ENCODE measurements at places on chromosomes 12 and 14.
A peak's percentile ranks its signal among the peaks of the same experiment; 100 is the strongest.

- DNase-seq = no peak
Measured at GRCh38 chr14:65359503-65359902, 53.0 kb upstream of the FUT8 start.

GRCh38 chr12:31724557-31724956 is 4.3 kb downstream of the AMN1 start:
- DNase-seq = no peak

GRCh38 chr14:60984196-60984595 is 3.2 kb downstream of the SLC38A6 start:
- no peak for DNase-seq

- no peak for DNase-seq
Measured at GRCh38 chr14:44767646-44768173, 194.0 kb downstream of the KLHL28 start.

DNA sequence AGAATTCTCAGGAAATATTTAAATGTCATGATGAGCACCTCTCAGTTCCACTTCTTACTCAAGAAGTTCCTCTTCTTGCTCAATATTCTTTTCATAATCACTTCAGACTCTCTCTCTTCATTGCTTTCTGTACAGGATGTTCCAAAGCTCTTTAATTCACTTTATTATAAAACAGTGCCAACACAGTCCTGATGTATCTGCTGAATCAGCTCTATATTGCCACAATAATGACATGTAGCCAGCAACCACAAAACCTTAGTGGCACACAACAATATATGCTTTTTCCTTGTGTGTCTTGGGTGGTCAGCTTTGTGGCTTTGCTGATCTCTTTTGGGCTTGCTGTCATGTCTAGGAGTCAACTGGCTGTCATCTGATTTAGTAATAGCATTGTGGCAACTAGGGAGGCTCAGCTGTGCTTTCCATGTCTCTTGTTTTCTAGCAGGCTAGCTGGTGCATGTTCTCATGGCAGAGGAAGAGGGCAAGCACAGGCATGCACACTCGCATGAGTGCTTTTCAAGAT is 52.8 kb upstream of the SLC2A13 start:
- DNase-seq = no peak

- DNase-seq = no peak
Measured at GRCh38 chr14:28652782-28653181, 113.8 kb upstream of the FOXG1 start.

GRCh38 chr12:85835426-85836196 is 598 bp downstream of the RASSF9 start:
- DNase-seq = no peak

- DNase-seq = no peak
Measured at GRCh38 chr14:29717901-29718300, 209.7 kb downstream of the PRKD1 start.

DNA sequence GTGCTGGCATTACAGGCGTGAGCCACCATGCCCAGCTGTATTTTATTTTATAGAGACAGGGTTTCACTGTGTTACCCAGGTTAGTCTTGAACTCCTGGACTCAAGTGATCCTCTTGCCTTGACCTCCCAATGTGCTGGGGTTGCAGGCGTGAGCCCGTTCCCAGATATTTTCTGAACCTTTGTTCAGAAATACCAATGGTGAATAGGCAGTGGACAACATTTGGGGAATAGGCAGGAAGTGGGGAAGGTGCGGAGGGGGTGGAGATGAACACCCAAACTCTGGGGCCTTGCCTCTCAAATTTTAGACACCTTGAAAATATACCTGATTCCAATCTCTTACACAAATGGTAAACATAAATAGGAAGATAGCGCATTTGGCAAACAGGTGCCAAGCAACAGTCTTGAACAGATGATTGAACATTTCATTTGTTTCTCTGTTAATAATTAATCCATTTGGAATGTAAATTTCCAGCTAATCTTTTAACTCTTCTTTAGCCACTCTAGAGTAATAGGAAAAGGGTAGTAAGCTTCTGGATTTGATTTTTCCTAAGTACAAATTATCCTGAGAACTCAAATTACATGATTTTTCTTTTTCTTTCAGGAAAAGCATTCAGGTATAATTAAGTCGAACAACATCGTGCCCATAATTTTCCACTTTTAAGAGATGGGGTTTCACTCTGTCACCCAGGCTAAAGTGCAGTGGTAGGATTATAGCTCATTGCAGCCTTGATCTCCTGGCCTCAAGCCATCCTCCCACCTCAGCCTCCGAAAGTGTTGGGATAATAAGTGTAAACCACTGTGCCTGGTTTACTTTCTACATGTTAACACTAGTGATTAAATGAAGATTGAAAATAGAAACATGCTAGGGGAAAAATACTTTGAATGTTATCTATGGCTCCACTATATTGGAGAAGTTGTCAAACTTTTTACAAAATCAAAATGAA is 22.9 kb upstream of the RNF34 start:
- no peak for DNase-seq

DNA sequence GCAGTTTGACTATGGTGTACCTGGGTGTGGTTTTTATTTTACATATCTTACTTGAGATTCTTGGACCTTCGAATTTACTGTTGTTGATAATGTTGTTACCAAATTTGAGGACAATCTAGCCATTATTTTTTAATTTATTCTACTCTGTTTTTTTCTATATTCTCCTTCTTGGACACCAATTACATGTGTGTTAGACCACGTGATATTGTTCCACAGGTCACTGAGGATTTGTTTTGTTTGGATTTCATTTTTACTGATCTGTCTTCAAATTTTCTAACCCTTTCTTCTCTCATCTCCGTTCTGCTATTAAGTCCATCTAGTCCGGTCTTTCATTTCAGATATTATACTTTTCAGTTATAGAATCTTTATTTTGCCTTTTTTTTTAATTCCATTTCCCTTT is 204.9 kb upstream of the BCL2L14 start:
- DNase-seq = no peak

DNA sequence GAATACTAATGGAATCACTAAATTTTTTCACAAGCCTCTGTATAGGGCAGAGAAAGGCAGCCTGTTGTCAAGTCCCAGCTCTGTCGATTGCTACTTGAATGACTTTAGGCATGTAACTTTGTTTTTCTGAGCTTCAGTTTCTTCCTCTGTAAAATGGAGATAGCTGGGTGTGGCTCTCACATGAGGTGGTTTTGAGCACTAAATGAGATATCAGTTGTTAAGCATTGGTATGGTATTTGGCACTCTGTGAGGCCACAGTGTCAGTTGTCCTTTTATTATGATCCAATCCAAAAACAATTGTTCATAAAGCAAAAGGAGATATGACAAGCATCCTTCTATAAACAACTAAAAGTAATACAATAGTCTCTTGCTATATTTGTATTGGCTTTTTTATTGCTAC is 120.6 kb downstream of the DUSP6 start:
- DNase-seq = no peak

DNA sequence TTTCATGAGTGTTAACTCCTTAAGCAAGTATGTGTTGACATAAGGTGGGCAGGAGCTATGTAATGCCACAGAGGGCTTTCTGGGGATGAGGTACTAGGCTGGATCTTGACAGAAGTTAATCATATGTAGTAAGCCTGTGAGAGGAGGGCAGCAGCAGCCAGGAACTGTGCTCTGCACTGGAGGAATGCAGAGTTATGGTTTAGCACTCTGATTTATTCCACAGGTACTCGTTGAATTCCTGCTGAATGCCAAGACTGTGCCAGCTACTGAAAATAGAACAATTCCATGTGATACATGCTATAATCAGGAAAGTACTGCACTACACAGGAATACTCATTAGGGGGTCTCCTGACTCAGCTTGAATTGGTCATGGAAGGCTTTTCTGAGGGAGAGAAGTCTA is 58.7 kb downstream of the SUSD6 start:
- no peak for DNase-seq

DNA sequence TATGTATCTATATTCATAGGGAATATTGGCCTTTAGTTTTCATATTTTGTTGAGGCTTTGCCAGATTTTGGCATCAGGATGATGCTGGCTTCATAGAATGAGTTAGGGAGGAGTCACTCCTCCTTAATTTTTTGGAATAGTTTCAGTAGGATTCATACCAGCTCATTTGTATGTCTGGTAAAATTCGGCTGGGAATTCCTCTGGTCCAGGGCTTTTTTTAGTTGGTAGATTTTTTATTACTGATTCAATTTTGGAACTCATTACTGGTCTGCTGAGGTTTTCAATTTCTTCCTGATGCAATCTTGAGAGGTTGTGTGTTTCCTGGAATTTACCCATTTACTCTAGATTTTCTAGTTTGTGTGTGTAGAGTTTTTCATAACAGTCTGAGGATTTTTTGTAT is 175.2 kb downstream of the EPS8 start:
- DNase-seq = no peak

- DNase-seq = no peak
Measured at GRCh38 chr12:38144601-38145436, 171.8 kb upstream of the ALG10B start.

- DNase-seq = peak; percentile 70
Measured at GRCh38 chr12:116703214-116703795, 34.6 kb downstream of the SPRING1 start.

- DNase-seq = no peak
Measured at GRCh38 chr12:42588524-42589464, 752 bp downstream of the PRICKLE1 start.

GRCh38 chr14:72682188-72682587 is 211.7 kb downstream of the DPF3 start:
- DNase-seq = no peak

DNA sequence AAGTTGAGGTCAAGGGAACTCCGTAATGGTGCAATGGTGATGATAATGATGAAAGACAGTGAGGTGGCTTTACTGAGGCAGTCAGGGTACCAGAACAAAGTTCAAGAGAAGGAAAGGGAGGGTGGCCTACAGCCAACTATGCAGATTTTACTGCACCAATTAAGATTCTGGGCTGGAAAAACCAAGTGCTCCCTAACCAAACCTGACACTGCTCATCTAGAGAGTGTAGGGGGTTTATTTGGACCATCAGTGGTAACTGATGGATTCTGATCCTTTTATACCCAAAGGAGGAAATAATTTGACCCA is 387 bp downstream of the LRRC9 start:
- no peak for DNase-seq

DNA sequence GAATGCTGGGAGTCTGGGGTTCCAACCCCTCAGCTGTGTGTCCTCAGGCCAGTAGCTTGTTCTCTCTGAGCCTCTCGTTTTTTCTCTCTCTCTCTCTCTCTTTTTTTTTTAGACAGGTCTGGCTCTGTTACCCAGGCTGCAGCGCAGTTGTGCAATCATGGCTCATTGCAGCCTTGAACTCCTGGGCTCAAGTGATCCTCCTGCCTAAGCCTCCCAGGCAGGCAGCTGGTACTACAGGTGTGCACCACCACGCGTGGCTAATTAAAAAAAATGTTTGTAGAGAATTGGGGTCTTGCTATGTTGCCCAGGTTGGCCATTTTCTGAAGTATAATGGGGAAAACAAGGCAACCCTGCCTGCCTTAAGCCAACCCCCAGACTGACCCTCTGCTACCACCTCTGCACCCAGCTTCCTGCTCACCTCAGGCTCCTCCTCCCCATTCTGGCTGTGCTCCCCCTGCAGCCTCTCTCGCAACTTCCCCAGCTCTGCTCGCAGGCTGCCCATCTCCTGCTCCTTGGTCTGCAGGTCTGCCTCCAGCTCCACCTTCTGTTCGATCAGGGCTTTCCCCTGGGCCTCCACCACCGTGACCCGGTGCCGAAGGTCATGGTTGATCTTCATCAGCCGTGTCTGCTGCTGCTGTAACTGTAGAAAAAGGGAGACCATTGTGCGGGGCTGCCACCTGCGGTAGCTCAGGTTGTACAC is 35.2 kb downstream of the RILPL1 start:
- DNase-seq = no peak

GRCh38 chr14:102408724-102409123 is 46.0 kb downstream of the TECPR2 start:
- DNase-seq = no peak

DNA sequence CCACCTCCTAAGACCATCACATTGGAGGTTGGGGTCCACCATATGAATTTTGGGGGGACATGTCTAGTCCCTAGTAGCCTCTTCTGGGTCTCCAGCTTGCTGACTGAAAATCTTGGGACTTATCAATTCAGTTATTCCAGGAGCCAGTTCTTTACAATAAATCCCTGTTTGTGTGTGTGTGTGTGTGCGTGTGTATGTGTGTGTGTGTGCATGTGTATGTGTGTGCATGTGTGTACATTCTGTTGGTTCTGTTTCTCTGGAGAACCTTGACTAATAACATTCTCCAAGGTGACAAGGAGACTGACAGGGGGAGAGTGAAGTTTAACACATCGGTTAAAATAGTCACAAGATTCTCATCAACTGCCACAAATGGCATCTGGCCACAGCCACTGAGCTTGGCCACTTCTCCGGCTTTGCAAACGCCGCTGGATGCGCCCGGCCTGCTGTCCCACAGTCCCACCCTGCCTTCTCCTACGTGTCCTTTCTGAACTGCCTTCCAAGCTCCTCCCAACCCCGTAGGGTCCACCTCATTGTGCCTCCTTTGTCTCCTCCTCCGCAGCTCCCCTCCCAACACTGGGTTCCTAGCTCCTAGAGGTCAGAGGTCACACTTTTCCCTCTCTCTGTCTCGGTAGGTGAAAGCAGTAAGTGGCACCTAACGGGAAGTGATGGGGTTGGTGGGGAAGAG is 88.1 kb upstream of the DIO3 start:
- DNase-seq = no peak

DNA sequence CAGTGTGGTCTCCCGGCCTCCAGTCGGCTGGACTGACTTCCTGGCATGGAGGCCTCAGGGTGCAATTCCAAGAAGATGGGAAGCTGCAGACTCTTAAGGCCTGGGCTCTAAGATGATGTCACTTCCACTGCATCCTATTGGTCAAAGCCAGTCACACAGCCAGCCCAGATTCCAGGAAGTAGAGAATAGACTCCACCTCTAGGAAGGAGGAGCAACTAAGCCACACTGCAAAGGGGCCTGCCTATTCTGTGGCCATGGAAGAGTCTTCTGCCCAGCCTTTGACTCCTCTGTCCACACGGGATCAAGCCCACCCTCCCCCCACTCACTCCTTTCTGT is 103.9 kb upstream of the RFLNA start:
- DNase-seq = no peak

DNA sequence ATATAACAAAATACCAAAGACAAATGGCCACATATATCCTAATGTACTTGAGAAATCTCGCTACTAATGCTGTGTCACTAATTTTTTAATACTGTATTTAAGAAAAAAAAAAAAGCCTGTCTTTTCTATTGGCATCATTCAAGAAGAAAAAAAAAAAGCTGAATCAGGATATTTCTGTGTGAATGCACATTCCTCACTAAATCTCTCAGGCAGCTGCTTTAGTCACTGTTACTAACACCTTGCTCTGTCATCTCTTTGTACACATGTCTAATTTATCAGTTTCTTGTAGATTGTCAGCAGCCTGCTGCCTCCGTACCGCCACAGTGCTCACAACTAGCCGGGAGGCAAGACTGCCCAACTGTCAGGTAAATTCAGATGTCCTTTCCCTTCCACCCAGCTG is 32.0 kb upstream of the FGD4 start:
- DNase-seq = no peak

Measured in CD4-positive, alpha-beta T cell treated with Interleukin-17A for 1 hour (primary cell).